ENCODE measurements at places on chromosomes 3 and 15.

DNA sequence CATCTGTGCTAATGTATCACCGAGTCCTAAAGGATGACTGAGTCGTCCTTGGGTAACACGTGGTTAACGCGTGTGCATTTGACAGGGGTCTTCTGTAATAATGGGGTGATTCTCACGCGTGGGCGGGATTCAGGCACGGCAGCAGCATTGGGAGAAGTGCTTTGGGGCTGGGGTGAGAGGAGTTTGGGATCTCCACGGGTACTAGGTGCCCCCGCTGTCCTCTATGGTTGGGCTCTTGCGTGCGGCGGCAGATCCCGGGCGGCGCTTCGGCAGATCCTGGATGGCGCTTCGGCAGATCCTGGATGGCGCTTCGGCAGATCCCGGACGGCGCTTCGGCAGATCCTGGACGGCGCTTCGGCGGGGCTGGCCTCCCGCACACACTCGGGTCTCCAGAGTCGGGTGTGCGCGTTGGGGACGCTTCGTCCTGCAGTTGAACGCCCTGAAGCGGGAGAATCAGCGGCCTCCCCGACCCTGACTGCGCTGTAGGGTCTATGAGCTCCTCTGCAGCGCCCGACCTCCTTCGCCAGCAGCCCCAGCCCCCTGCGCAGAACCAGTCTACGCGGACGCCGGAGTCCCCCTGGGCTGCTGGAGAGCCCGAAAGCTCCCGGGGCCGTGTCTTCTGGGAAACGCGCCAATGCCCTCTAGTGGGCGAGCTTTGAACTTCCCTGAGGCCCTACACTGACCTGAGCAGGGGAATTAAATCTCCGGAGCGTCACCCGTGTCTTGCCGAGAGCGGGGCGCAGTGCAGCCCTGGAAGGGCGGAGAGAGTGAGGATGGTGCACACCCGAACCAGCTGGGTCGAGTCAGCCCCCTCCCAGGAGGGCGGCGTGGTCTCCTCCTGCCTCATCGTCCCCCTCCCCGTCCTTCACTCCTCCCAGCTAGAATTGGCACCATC is 48.1 kb upstream of the EPHB3 start:
- no peak for DNase-seq

- no peak for DNase-seq
Measured at GRCh38 chr15:49185473-49185872, 15.4 kb downstream of the GALK2 start.

- no peak for DNase-seq
Measured at GRCh38 chr3:23175341-23176083, 27.6 kb upstream of the UBE2E2 start.

GRCh38 chr15:89227425-89227824 is 6.0 kb upstream of the RLBP1 start:
- no peak for DNase-seq

DNA sequence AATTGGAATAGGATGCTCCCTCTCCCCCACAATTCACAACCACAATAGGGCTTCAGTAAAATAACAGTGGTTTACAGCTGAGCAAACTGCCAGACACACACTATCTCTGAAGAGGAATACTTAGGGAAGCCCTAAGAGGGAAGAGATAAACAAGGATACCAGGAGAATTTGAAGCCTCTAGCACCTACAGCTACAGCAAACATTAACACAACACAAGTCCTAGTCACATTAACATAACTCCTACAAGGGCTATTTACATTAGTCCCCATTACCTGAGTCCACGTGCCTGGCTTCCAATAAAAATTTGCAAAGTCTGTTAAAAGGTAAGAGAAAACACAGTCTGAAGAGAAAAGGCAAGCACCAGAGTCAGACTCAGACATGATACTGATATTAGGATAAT is 346.9 kb upstream of the CDIN1 start:
- DNase-seq: no peak

DNA sequence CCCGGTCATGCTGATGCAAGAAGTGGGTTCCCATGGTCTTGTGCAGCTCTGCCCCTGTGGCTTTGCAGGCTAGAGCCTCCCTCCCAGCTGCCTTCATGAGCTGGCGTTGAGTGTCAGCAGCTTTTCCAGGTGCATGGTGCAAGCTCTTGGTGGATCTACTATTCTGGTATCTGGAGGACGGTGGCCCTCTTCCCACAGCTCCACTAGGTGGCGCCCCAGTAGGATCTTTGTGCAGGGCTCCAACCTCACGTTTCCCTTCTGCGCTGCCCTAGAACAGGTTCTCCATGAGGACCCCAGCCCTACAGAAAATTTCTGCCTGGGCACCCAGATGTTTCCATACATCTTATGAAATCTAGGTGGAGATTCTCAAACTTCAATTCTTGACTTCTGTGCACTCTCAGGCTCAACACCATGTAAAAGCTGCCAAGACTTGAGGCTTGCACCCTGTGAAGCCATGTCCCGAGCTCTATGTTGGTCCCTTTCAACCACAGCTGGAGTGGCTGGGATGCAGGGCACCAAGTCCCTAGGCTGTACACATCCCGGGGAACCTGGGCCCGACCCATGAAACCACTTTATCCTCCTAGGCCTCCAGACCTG is 238.4 kb upstream of the MDFIC2 start:
- DNase-seq: no peak

GRCh38 chr3:11991751-11992150 is 12.4 kb upstream of the SYN2 start:
- DNase-seq: no peak

DNA sequence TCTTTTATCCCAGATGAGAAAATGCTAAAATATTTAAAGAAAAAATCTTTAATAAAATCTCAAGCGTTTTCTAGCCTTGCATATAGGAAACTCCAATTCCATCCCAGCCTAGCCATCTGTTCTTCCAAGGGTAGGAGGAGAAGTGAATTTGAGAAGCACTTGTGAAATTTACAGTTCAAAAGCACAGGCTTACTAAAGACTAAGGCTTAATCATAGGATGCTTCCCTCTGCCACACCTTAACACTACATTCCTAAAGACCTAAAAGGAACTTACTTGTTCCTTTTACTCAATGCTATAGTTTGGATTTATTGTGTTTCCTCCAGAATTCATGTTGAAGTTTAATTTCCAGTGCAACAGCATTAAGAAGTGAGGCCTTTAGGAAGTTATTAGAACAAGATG is 764.8 kb upstream of the CADM2 start:
- no peak for DNase-seq

DNA sequence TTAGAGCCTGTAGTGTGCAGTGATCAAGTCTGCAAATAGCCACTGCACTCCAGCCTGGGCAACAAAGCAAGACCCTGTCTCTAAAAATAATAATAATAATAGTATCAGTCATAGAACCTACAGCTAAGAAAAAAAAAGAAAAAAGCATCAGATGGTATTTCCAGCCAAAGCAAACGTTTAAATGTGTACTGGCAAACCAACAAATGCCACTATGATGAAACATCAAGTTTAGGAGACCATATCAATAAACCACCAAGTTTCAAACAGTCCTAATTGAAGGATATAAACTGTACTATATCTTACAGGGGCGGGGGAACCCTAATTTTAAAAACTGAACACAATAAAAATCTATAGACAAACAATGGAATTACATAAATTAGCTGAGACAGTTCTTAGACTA is 6.4 kb downstream of the UBP1 start:
- no peak for DNase-seq

GRCh38 chr15:92819278-92820235 is 80.6 kb upstream of the CHD2 start:
- peak; percentile 67 for DNase-seq

GRCh38 chr15:33091983-33092693 is 102.4 kb downstream of the FMN1 start:
- no peak for DNase-seq

- no peak for DNase-seq
Measured at GRCh38 chr3:168284728-168285127, 189.0 kb upstream of the GOLIM4 start.

- DNase-seq: no peak
Measured at GRCh38 chr3:112373476-112373875, 40.5 kb downstream of the CD200 start.

DNA sequence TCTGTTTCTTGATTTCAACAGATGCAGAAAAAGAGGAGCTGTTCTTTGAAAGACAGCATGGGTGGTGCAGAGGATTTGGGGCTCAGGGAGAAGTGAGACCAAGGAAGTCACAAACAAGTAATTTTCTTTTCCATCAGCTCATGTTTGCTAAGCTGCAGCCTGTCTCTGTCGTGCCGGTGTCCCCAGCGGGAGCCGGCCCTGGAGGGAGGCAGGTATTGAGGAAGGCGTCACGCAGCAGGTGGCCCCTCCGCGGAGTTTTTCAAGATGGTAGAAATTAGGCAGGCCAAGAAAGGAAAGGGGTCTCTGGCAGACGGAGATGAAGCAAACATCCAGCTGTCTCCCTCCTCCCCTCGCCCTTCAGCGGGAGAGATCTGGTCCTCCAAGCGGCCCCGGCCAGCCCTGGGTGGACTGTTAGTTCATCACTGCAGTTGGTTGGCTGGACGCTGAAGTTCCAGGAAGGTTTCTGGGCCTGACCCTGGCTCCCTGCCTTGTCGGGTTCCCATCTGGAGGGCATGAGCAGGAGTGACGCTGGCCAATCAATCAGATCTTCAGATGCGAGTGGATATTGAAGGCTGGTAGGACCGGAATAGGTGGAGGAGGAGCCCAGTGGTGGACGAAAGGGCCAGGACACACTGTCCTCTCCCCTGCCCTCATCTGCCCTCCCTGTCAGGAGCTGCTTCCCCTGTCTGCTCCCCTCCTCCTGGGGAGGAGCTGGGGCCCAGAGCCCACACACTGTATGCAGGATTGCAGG is 27.7 kb upstream of the MUC4 start:
- DNase-seq: no peak

GRCh38 chr3:161548301-161548700 is 51.7 kb downstream of the OTOL1 start:
- no peak for DNase-seq

DNA sequence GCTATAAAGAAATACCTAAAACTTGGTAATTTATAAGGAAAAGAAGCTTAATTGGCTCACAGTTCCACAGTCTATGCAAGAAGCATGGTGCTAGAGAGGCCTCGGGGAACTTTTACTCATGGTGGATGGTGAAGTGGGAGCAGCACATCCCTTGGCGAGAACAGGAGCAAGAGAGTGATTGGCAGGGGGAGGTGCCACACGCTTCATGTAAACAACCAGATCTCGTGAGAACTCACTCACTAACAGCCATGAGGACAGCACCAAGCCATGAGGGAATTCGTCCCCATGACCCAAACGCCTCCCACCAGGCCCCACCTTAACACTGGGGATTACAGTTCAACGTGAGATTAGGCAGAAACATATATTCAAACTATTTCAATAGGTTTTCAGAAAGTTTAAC is 28.0 kb downstream of the GABRB3 start:
- DNase-seq: no peak

GRCh38 chr3:7630925-7631324 is 770.0 kb downstream of the GRM7 start:
- DNase-seq: no peak

- no peak for DNase-seq
Measured at GRCh38 chr3:35663471-35663870, 24.1 kb downstream of the ARPP21 start.

GRCh38 chr15:78340231-78341056 is at the start of gene CRABP1:
CRABP1 (plus strand) TSS chr15:78340353; CDS start chr15:78340429, 76 bp downstream.
- DNase-seq: no peak

DNA sequence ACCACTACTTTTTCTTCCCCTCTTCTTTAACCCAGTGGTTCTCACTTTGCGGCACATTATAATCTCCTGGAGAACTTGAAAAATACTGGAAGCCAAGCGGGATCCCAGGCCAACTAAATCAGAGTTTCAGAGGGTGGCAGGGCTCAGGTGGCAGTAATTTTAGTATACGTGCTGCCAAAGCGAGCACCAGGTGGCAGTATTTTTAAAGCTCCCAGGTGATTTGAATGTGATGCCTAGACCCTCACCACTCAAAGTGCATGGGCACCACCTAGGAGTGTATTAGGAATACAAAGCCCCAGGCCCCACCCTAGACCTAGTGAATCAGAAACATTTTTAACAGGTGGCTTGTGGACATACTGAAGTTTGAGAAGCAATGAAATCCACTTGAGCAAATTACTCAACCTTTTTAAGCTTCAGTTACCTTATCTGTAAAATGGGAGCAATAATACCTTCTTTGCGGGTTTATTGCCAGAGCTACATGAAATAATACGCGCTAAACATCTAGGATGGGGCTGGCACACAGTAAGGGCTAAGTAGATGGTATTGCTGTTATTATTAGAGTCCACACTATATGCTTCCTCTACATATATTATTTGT is 8.3 kb downstream of the B3GALNT1 start:
- DNase-seq: no peak

GRCh38 chr3:12963231-12963896 is 109.9 kb downstream of the IQSEC1 start:
- DNase-seq: no peak

- no peak for DNase-seq
Measured at GRCh38 chr3:15781131-15781530, 16.6 kb downstream of the ANKRD28 start.

DNA sequence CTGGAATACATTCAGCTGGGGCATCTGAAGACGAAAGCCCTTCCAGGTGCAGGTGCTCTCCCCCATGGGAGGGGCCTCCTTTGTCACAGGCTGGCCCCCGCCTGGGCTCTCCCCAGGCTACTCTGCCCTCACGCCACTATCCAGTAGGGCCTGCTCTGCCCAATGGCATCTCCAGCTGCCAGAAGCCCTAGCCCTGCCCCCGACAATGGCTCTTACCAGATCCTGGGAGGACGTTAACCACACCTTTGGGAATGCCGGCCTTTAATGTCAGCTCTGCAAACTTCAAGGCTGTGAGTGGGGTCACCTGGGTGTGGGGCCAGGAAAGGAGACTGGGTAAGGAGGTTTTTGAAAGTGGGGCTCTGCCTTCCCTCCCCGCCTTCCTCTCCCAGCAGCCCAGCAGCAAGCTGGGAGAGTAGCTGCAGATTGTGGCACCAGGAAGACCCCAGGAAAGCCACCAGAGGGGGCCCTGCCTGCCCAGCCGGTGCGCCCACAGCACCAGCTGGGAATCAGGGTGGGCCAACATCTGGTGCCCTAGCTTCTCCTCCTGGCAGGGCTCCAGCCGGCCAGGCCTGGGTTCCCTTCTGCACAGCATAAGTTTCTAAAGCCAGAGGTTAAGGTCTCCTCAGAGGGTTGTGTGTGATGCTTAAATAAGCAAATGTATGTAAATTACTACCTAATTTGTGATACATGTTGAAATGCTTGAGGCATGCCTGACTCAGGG is 40.4 kb upstream of the SLC41A3 start:
- no peak for DNase-seq

DNA sequence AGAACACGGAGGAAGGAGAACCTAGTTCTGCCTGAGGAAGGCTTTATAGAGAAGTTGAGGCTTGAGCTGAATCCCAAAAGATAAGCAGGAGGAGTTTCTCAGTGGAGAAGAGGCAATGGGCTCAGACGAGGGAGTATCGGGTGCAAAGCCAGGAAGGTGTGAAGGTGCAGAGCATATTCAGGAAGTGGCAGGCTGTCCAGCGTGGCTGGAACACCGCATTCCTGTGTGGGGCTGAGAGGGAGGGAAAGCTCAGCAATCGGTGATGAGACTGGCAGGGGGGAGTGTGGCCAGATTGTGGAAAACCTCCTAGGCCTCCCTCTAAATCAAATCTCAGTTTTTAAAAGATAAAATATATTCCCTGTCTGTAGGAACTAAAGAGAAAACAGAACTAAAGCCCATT is 63.0 kb downstream of the ARHGAP31 start:
- DNase-seq: no peak

- no peak for DNase-seq
Measured at GRCh38 chr15:48596841-48597240, 48.7 kb downstream of the FBN1 start.

All from NCI-H187 treated with DMSO at 0.1 percent for 48 hours (cell line).